Hair follicular keratinocyte (primary cell): ENCODE measurements at places on chromosomes 7 and 10. TPM values are rescaled to one million over a fixed set of nuclear protein-coding genes. Genes with fewer than 3 reads are reported as not detected.

BTRC gene
- 5.6 and 8.4 TPM in 2 replicates for total RNA-seq

PIK3CG gene
- total RNA-seq, result not detected in 2 replicates

FKBP6 gene
- total RNA-seq, result not detected in 2 replicates

CHAT gene
- not detected in 2 replicates for total RNA-seq

AGR2 gene
- 2.2 and 2.5 TPM in 2 replicates for total RNA-seq

SORCS3 gene
- not detected in 2 replicates for total RNA-seq

RPEL1 gene
- total RNA-seq, result 0.04 TPM in 1 of 2 replicates, not detected in the other

FAM25A gene
- 2.5 and 3.3 TPM in 2 replicates for total RNA-seq

CALML3 gene
- total RNA-seq, result 58.4 and 62.7 TPM in 2 replicates

GHRHR gene
- total RNA-seq, result not detected in 2 replicates

SPAG6 gene
- not detected in 2 replicates for total RNA-seq

UNC5B gene
- total RNA-seq, result 3.8 and 12.6 TPM in 2 replicates

SPAM1 gene
- not detected in 2 replicates for total RNA-seq

SEC61G gene
- 442 and 619 TPM in 2 replicates for total RNA-seq

CARD11 gene
- total RNA-seq, result 0.95 and 2.1 TPM in 2 replicates

HMX3 gene
- total RNA-seq, result not detected in 2 replicates

TMEM229A gene
- not detected in 2 replicates for total RNA-seq

C10orf143 gene
- 2.0 TPM in 1 of 2 replicates, not detected in the other for total RNA-seq

NPY4R2 gene
- total RNA-seq, result not detected in 2 replicates

FBXO24 gene
- total RNA-seq, result 0.65 and 0.70 TPM in 2 replicates

DOCK4 gene
- total RNA-seq, result 8.2 and 12.5 TPM in 2 replicates

KLF14 gene
- total RNA-seq, result not detected in 2 replicates

ANKRD61 gene
- total RNA-seq, result not detected in 2 replicates

GPR15LG gene
- total RNA-seq, result 0.99 TPM in 1 of 2 replicates, not detected in the other

EPO gene
- not detected in 2 replicates for total RNA-seq

PPP1R9A gene
- total RNA-seq, result not detected in 2 replicates

HTR7 gene
- total RNA-seq, result 11.9 and 22.6 TPM in 2 replicates
